ENCODE measurements at places on chromosomes 13 and 19.

DNA sequence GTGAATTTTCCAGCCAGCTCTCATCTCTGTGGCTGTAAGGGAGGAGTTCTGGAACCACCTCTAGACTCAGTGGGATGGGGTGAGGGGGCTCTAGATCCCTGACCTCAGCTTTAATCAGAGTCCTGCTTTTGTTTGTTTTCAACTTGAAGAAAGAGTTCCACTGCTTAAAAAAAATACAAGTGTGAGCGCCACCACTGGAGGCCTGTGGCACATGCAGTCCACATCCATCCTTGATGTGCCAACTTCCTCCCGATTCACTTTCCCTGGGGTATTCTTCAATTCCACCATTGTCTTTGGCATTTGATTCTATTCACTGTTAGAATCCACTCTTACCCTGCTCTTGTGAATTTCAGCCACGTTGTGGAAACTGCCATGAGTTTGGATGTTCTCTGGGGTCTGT is 62.4 kb upstream of the GJB6 start:
- no peak for DNase-seq

DNA sequence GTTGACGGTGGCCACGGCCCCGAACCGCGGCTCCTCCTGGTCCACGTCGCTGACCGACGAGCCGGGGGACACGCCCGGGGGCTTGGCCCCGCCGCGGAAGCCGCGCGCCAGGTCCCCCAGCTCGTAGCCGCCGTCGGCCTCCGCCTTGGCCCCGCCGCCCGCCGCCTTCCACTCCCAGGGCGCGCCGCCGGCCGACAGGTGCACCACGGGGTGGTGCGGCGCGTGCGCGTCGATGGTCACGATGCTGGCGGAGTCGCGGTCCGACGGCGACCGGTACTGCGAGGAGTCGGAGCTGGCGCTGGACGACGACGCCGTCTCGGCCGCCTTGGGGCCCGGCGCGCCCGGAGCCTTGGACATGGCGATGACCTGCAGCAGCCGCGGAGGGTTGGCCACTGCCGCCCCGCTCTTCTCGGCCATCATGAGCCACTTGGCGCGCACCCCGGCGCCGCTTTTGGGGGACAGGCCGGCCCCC is 9.0 kb downstream of the PLPPR3 start:
- DNase-seq, result no peak

DNA sequence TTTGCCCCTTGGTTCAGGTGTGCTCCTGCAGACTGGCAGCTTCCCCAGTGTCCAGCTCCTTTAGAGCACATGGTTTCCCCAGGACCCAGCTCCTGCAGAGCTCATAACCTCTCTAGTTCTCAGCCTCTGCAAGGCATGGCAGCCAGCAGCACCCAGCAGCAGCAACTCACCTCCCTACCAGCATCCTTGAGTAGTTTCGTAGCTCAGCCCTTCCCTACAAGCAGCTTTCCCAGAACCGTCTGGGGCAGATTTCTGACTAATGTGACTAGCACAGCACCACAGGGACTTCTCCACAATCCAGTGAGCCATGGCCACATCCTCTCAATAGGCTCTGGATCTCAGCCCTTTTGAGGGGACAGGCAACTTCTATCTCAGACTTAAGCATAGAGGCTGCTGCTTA is 14.1 kb upstream of the METTL21C start:
- DNase-seq, result no peak

GRCh38 chr19:4313847-4314490 is 9.6 kb downstream of the FSD1 start:
- DNase-seq, result no peak

GRCh38 chr13:95228130-95228529 is 73.1 kb downstream of the ABCC4 start:
- no peak for DNase-seq

- peak; percentile 73 for DNase-seq
These were observed at the start of gene SMAD9 for GRCh38 chr13:36919833-36920615. TSS of gene SMAD9 (minus strand) at chr13:36920238. CDS start at chr13:36879689, 40,549 bp downstream.

DNA sequence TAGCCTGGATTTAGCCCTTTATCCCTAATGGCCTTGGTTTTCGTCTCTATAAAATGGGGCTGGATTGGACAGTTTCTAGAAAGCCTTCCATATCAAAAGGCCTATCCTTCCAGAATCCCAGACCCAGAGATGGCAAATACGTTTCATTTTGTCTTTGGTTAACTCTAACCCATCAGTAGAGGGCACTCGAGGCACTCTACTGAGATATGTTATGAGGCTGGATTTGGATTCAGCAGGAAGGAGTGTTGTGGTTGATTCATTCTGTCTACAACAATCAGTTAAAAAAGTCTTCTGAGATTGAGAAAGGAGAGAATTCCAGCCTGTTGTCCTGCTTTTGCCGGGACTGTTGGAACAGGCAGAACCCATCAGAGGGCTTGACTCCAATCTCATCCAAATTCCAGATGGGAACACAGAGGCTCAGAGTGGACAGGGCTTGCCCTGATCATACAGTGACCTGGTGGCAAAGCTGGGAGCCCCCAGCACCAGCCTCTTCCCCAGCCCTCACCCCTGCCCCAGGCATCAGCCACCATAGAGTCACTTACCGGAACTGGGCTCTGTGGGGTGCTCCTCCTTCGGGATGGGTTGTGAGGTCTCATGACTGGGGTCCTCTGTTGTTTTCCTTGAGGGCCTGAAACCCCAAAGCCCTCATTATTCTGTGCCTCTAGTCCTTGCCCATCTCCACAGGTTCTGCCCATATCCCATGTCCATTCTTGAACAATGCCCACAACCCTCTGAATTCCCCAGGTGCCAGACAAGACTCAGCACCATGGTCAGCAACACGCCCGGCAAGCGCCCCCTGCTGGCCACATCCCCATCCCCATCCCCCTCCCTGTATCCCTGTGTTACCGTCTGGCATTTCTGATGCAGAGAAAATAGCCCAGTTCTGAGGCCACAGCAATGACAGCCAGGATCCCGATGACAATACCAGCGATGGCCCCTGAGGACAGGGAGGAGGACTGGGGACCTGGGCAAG is 12.3 kb upstream of the ZNF180 start:
- peak; percentile 76 for DNase-seq

DNA sequence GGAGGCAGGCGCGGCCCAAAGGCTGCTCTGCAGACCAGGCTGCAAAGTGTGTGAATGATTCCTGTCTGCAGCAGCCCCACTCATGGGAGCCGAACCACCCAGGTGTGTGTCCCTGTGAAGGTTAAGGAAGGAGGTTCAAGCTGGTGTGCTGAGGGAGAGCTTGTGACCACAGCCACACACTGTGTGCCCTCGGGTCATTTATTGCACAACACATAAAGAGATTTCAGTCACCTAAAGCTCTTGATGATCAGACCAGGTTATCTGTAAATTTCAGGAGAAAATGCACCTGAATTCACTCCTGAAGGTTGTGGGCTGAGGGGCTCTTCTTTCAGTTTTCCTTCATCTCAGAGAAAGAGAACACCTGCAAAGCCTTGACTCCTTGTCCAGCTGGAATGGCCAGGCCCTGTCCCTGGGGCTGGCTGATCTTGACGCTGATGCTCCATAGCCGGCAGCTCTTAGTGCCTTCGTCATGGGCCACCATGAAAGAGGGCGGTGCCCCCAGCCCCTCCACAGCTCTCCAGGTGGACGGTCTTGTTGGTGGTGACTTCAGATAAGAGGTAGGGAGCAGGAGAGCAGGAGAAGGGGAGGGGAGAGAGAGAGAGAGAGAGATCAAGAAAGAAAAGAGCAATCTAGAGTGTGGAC is 110.8 kb upstream of the C1QTNF9B start:
- no peak for DNase-seq

GRCh38 chr13:49148405-49148804 is 71.7 kb upstream of the MLNR start:
- no peak for DNase-seq

DNA sequence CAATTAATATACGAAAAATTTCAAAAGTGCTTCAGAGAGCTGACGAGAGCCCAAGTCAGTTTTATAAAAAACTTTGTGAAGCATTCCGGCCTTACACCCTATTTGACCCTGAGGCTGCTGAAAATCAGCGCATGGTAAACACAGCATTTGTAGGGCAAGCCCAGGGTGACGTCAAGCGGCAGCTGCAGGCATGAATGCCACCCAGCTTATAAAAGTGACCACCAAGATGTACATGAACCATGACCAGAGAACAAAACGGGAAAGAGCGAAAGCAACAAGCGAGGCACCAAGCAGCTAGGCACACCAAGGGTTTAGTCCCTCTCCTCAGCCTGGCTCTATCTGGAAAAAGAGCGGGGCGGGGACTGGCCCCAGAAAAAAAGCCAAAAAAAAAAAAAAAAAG is 6.0 kb downstream of the SIGLEC11 start:
- no peak for DNase-seq

GRCh38 chr19:30036154-30037129 is 94.4 kb downstream of the URI1 start:
- peak; percentile 7 for DNase-seq

GRCh38 chr13:73531014-73531413 is 472.2 kb downstream of the KLF5 start:
- no peak for DNase-seq

DNA sequence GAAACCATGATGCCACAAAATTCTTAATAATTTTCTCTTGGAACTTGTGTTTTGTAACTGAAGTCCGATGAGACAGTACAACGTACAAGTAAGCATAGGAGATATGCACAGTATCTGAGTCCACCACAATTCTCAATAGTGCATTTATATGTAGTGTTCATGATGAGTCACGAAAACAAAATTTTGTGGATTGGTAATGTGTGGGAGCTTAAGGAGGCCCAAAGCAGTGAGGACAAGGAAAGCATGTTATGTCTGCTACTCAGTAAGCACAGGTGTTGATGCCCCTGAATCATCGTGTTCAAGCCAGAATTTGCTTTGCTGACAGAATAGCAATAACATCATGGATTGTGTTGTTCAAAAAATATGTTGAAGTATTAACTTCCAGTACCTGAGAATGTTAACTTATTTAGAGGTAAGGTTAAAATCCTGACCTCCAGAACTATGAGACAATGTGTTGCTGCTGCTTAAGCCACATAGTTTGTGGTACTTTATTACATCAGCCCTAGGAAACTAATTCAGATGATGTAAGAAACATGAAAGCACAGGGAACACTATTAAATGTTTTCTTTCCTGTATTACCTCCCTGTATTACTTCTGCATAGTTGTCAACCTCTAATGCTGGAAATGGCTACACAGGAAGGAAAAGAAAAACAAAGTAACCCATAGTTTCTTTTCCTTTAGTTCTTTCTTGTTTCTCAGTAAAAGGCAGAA is 201.3 kb downstream of the SLITRK6 start:
- DNase-seq, result peak; percentile 3

DNA sequence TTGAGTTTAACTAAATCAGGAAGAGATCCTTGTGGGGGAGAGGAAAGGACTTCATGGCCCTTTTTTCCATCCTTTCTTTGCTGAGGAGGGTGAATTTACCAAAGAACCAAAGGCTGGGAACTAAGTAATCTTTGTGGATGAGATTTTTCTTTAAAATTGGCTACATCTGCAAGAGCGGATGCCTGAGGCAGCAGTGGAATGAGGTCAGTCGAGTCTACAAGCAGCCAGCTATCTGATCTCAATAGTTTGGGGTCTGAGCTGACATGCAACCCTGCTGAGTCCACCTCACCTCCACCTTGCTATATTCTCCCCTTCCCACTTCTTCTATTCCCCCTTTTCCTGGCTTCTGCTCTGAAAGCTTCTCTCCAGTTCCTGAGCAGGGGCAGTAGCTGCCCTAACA is 3.6 kb upstream of the DNAJC15 start:
- no peak for DNase-seq

DNA sequence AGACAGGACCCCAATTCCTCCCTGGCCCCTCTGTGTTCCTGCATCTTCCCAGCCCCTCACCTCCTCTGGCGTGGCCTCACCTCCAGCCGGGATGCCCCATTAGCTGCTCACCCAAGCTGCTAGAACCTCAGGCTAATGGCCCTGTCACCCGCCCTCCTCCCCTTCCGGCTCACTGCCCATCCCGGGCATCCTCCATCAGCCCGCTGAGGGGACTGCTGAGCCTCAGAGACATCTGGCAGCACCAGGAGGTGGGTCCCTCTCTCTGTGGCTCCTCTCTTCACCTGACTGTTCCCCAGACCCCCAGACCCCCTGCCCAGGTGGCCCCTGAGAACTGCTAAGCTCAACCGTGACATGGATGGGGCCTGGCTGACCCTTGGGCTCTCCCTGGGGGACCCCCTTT is 2.9 kb downstream of the FFAR1 start:
- DNase-seq, result no peak

GRCh38 chr13:45521297-45521696 is 56.6 kb downstream of the COG3 start:
- DNase-seq, result peak; percentile 35

DNA sequence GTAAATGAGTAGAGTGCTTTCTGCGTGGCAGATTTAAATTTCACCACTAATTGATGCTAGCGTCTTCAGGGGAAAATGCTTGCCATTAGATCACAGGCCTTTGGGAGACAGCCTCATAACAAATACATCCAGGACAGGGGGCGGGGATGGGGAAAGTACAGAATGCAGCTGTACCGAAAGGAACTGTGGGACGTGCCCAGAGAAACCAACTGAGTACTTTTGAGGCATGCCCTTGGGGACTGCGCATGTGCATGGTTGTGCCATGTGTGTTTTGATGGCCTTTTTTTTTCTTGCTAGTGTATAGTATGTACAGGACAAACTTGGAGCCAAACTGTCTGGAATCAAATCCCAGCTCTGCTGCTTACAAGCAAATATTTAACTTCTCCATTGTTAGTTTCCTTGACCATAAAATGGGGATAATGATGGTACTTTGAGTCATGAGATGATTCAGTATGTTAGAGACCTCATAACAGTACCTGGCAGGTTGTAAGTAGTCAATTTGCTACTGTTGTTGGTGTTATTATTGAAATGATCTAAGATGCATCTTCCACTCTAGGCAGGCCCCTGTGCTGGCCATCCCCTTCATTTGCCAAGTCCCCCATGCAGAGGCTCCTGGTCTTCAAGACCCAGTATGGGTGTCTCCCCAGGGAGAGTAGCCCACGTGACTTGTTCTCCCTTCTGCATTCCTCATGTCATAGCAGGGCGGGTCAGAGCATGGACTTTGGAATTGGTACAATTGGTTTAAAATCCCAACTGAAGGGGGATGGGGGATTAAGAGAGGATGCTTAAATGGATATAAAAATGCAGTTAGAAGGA is 68.3 kb upstream of the NPAS1 start:
- no peak for DNase-seq

DNA sequence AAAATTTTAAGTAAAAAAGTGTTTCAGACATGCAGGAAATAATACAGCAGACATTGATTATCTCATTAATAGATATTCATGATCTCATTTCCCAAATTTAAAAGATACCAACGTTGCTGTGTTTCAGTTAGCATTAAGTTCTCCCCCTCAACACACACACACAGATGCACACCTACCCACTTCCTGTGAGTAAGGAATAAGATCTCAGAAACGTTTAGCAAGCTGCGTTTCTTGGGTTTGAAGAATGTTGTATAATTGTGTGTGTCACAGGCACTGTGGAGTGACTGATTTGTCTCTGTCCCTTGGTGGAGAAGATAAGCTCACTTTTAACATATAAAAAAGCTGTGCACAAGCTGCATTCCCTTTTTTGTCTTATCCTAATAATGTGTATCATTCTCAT is 196.8 kb downstream of the PDS5B start:
- DNase-seq, result peak; percentile 29

All from fibroblast of pulmonary artery (primary cell).